NCI-H2081 treated with DMSO at 0.1 percent for 48 hours (cell line): ENCODE measurements at places on chromosomes 5 and 9.

DNA sequence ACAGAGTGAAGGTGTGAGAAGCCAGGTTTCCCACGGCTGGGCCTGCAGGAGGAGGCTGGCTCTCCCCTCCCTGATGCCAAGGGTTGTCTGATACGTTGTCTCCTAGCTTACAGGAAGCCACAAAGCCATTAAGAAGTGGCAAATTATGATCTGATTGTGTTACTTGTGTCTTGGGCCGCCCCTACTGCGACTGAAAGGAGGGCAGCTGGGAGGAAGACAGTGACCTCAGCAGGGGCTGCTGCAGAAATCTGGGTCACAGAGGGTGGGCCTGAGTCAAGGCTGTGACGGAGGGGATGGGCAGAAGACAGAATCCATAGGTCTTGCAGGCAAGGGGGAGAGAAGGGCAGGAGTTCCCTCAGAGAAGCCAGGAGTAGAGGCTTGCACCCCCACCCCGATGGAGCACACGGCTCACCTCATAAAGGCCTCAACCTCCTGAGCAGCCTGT is 145.0 kb downstream of the FSTL4 start:
- DNase-seq = no peak

- no peak for DNase-seq
Measured at GRCh38 chr5:134948911-134949310, 18.8 kb upstream of the CATSPER3 start.

- no peak for DNase-seq
Measured at GRCh38 chr5:57711946-57712345, 229.3 kb upstream of the ACTBL2 start.

DNA sequence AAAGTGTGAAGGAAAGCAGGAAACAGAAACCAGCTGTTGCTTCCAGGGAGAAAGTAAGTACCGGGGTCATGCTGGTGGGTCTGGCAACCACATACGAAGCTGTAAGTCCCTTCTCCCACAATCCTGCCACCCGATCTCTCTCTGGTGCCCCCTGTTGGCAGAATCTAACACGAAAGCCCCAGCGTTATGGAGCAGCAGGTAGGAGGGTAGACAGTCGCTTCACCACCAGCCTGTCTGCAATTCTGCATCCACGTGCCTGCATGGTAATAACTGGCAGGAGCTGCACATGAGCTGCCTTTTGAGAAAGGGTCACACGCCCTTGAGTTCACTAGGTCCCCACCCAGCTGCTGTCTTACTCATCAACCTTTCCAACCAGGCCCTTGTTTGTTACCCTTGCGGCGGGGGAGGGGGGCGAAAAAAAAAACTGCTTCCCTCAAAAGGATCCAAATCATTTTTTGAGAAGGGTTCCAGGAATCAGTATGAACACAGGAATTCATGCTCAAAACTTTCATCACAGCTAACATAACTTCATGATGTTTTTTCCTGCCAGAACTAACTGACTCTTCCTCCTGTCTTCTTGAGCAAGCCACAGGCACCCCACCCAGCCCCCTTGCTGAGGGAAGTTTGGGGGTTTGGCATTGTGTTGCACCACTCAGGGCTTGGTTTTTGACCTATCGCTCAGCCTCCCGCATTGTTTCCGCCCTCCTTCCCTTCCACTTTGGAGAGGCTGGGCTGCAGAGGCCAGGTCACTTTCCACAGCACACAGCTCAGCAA is 19.6 kb upstream of the TMEM252 start:
- DNase-seq = no peak

GRCh38 chr5:121867403-121867802 is 15.7 kb downstream of the FTMT start:
- no peak for DNase-seq

- no peak for DNase-seq
Measured at GRCh38 chr5:166341740-166342337, 1949.6 kb upstream of the WWC1 start.

DNA sequence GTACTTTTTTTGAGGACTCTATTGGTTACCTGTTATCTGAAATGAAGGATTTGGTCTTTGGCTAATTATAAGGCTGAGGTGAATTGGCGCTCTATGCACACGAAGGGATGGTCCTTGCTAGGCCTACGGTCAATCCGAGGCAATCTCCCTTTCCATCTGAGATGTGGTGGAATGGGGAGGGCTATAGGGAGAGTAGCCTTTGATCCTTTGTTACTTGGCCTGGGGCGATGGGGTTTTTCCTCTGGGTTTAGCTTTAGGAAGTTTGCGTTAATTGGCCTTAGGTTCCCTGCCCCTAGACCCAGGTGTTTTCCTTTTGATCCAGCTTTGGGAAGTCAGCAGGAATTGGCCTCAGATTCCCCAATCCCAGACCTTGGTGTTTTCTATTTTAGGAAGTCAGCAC is 102.1 kb upstream of the C9orf72 start:
- DNase-seq = no peak

DNA sequence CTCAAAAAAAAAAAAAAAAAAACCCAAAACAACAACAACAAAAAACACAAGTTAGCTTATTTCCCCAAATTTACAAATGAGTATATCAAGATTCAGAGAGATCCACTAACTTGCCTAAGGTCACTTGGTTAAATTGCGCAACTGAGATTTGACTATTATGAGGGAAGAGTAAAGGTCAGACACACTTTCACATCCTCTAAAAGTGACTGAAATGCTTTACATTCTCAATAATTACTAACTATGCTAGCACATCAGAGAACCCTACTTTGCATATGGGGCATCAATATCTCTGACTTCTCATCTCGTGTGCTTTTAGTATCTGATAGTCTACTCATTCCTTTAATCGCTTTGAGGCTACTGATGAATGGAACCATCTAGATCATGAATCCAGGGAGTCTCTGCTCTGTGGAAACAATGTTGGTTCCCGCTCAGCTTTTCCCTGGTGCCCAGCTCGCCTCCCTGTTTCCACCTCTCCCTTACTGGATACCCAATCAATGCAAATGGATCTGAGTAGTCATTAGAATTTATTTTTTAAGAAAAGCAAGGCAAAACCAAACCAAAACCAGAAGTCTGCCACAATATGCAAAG is 182.1 kb upstream of the TRIM32 start:
- DNase-seq = no peak

GRCh38 chr5:125974679-125975078 is 448.5 kb upstream of the GRAMD2B start:
- no peak for DNase-seq

- no peak for DNase-seq
Measured at GRCh38 chr9:4228606-4229005, 71.3 kb downstream of the GLIS3 start.

GRCh38 chr5:137957948-137958347 is 68.7 kb downstream of the PKD2L2 start:
- no peak for DNase-seq

DNA sequence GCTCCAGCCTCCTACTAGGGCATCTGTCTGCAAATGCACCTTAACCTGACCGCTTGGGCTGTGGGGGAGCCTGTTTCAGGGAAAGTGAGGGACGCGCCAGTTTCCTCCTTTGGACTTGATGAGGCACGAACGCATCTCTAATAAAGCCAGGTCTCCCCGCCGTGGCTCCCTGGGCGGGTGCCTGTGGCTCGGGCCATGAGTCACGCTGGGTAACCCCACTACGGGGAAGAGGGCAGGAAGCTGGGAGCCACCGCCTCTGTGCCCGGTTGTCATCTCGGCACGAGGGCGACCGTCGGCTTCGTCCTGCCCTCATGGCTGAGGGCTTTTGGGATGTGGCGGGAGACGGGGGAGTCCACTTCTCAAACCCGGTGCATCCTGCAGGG is 12.1 kb downstream of the NOTCH1 start:
- DNase-seq = no peak

- no peak for DNase-seq
Measured at GRCh38 chr5:15654779-15655178, 154.8 kb downstream of the FBXL7 start.

DNA sequence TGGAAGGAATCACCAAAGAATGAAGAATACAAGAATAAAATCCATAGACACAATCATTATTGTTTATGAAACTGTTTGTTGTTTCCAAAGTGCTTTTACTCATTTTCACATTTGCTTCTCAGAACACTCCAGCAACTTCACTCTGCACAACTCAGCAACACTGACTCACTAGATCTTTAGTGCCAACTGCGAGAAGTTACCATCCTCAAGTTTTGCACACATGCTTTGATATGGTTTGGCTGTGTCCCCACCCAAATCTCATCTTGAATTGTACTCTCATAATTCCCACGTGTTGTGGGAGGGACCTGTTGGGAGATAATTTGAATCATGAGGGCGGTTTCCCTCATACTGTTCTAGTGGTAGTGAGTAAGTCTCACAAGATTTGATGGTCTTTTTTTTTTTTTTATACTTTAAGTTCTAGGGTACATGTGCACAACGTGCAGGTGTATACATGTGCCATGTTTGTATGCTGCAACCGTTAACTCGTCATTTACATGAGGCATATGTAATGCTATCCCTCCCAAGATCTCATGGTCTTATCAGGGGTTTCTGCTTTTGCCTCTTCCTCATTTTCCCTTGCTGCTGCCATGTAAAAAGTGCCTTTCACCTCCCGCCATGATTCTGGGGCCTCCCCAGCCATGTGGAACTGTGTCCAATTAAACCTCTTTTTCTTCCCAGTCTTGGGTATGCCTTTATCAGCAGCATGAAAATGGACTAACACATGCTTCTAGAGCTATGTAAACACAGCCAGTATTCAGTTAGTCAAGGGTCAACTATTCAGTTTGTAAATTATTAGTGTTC is 36.9 kb downstream of the CLINT1 start:
- DNase-seq = no peak

DNA sequence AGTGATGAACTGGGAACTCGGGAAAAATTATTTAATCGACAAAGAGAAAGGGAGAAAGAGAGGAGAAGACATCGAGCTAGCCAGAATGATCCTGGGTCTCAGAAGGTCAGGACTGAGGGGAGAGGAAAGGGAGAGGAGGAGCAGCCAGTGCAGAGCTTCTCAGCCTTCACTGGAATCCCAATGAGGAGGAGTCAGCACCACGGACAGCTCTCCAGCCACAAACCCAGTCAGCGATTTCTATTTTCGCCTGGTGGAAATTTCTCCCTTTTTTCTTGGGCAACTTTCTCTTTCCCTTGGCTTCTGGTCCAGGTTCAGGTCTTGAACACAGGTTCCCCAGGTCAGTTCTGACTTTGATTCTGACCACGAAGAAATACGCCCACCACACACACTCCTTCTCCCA is 1.6 kb upstream of the BRINP1 start:
- no peak for DNase-seq

- DNase-seq = no peak
Measured at GRCh38 chr9:86069206-86069869, 30.0 kb downstream of the GOLM1 start.

GRCh38 chr5:139306628-139307379 is 13.3 kb downstream of the MATR3 start:
- no peak for DNase-seq

DNA sequence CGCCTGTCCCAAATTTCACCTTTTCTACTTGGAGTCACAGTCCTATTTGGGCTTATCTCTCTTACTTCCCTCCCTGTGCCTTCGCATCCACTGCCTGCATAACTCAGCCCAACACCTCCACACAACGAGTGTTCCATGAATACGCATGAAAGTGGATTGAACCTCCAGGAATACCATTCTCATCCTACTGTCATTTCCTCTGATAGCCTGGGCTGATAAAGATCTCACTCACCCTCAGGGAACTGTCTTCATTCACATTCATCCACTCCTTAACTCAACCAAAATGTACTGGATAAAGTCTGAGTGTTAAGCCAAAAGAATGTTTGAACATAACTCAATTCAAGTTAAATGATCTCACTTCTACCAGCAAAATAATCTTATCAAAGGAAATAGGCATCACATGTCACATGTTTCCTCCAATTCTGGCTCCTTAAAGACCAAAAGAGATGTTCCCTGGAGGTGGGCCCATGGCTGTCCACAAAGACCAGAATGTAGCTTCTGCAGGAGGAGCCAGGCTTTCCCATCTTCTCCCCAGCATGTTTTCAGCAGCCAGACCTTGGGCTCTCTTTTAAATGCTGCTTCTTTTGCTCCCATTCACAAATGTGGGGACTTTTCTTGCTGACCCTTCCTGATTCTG is 28.4 kb upstream of the TRIO start:
- DNase-seq = no peak

GRCh38 chr9:123893831-123894460 is 36.0 kb downstream of the DENND1A start:
- DNase-seq = no peak

- DNase-seq = no peak
Measured at GRCh38 chr9:4762886-4763541, 22.0 kb upstream of the AK3 start.

GRCh38 chr5:50965654-50966375 is 299.4 kb downstream of the PARP8 start:
- DNase-seq = no peak

DNA sequence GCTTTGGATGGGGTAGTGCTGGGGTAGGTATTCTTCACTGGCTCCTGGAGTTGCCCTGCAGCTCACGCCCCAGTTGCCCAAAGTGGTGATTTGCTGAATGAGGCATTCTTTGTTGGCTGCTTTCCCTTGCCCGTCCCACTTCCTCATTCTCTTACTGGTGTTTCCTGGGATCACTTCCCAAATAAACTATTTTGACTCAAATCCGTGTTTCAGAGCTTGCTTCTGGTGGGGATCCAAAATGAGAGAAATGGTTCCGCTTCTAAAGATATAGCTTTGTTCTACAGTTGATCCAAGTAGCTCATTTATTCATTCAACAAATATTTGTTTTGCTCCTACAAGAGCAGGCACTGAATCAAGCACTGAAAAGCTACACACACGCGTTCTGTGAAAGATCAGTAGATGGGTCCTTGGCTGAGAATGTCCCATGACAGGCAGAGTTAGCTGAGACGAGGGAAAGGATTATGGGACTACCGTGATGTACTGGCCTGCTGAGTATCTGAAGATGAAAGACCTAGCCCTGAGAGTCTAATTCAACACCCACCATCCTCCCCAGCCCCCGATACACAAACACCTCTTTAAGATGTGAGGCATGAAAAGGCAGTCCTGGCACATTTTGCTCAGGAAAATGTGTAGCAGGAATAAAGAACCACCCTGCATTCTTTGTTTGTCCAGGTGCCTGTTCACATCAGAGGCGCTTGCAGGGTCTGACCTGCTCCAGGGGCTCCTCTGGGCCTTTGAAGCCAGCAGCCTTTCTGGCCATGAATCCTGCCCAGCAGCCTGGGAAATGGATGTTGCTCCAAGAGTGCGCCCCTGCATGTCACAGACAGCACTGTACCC is 143.1 kb upstream of the RANBP3L start:
- no peak for DNase-seq

DNA sequence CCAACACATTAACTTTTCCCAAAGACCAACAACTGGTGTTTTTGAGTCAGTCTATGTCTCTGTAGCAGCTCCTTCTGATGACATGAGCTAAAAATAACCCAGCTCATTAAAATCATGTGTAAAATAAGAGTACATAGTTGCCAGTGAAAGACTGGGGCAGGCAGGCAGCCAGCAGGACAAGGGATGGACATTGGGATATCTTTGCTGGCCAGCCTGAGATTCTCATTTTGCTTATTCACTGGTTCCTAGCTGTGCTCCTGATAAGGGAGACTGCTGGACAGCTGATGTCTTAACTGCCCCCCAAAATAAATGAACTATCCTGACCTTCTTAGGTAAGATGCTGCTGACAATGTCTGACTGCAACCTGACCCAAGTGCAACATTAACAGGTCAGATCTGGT is 33.9 kb downstream of the EPB41L4B start:
- DNase-seq = no peak

GRCh38 chr9:130143958-130144366 is 28.2 kb upstream of the NCS1 start:
- DNase-seq = no peak

- DNase-seq = no peak
Measured at GRCh38 chr5:123732257-123732656, 220.3 kb downstream of the CSNK1G3 start.
